ENCODE measurements at places on chromosomes 16 and 17. TPM values are rescaled to one million over a fixed set of nuclear protein-coding genes. Genes with fewer than 3 reads are reported as not detected.

DNA sequence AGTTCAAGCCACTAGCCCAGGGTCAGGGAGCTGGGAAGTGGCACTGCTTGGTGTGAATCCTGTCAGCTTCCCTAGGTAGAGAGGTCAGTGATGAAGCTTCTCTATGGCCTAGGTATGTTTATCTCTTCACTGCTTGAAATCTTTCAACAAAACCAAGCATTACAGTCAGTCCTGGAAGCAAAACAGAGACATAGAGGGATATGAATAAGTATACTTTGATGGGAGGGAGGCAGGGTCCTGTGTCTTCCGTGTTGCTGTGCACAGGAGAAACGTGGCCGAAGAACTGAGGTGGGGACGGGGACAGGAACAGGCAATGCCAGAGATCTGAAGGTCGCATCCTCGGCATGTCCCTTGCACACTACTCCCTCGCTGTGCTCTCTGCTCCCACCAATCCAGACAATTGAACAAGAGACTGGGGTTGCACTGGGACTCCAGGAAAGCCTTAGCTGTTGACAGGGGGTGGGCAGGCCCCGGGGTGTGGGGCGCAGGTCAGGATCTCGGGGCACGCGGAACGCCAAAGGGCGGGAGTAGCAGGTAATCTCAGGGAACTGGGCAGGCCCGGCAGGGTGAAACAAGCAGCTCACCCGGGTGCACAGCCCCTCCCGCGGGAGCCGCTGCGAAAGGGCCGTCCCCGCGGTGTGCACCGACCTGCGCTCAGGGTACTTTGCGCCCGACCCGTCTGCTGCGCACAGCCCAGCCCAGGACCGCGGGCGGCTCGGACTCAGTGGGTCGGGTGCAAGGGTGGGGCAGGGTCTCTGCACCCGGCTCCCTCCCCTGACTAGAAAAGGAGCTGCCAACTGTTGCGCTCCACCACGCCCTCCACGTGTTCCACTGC, at the start of gene MT1H:
Gene MT1H (plus strand): TSS at position 810 of the 835 bp plus-strand sequence. CDS start 71 bp downstream, outside the sequence.
- DNase-seq: no peak

GRCh38 chr16:85321509-85322271, 209.4 kb upstream of the CIBAR2 start:
- DNase-seq: peak; percentile 58

DNA sequence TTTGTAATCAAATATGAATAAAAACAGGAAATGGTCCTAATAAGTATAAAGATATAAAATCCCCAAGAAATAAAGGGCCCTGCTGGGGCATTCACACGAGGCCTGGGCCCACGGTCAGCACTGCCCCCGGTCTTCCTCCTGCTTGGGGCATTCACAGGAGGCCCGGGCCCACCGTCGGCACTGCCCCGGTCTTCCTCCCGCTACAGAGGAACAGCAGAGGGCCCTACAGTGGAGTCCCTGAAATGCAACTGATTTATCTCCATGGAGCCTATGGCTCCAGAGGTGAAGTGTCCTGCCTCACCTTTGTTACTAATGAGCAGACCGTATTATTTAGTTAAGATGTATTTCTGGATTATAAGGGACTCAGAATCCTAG, 46.5 kb downstream of the MAP1LC3B start:
- DNase-seq: no peak

DNA sequence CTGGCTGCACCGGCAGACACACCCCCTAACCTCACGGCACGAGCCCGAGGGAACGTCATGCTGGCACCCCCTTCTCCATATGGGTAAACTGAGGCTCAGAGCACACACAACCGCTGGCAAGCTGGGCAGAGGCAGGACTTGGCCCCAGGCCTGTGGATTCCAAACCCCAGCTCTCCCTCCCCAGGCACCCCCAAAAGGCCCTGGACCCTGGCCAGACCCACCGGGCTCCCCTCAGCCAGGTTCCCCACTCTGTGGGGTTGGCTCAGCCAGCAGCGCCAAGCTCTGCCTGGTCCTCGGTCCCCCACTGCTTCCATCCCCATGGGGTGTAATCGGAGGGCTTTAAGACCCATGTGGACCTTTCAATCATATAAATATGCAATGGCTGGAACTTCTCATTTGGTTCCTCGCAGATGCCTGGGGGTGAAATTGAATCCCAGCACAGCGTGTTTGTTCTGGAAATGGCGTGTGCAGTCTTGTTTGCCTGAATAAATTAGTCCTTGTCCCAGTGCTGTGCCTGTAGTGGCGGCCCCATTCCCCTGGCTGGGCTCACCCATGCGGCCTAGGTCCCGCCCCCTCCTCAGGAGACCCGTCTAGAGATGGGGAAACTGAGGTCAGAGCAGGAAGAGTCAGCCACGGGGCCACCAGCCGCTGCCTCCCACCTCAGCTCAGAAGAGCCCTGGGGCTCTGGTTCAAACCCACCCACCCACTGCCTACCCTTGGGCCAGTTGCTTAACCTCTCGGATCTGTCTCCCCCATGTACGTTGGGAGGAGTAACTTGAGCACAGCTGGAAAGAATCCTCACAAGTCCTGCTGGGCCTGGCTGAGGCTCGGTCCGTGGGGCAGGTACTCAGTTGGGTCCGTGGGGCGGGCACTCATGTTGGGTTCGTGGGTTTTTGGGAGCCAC, 57.3 kb downstream of the ZFPM1 start:
- DNase-seq: no peak

DNA sequence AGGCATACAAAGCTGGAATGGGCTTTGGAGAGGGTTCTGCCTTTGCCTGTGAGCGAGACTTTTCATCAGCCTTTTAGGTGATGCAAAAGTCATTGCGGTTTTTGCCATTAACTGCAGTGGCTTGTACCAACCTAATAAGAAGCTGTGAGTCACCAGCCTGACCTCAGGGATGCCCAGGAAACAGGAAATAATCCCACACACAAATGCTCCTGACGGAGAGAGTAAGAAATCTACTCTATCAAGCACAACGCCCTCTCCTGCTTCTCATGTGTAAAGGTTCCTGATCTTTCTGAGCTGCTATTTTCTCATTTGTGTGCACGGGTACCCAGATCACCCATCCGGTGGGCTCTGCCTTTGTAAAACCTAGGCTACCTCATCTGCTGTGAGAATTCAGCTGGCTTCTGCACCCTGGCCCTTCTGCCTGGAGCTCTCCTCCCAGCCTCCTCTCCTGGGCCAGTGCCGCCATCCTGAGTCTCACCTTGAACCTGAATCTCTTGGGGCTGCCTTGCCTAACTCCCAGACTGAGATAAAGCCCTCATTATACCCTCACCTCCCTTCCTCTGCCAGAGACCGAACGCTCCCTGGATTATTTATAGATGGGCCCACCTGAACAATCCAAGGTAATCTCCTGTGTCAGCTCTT, 299.7 kb downstream of the C16orf95 start:
- DNase-seq: no peak

DNA sequence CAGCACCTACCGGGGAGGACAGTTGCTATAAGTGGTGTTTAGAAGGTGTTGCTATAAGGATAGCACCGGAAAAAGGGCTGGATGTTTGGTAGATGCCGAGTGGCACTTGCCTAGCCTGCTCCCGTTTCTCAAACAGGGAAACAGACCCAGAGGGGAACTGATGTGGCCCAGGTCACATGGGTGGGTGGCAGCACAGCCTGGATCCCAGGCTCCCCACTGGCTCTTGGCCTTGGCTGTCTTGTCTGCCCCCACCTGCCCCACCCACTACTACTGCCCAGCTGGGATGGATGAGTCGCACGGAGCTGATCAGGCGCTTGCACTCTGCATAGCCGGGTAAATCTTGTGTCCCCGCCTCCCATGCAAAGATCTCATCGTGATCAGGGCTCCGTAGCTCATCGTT, 7.2 kb downstream of the SMTNL2 start:
- no peak for DNase-seq

- no peak for DNase-seq
These were observed 450.7 kb upstream of the CCL2 start for GRCh38 chr17:33804401-33804800.

DNA sequence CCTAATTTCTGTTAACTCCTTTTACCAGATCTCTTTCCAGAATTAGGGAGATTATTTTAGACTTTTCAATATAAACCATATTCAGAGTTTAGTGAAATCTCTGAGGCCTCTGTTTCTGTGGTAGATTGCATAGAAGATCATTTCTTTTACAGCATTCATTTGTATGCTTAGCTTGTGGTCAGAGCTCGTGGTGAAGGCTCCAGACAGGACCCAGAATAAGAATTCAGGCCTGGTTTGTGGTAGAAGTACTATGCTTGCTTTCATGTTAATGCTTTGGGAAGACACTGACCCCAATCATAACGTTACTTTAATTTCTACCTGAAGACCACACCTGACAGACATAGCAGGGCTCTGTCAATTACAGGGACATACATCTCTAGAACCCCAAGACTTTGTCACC, 258.1 kb downstream of the FTO start:
- DNase-seq: no peak

GRCh38 chr17:77331301-77331864, 190.6 kb downstream of the SEC14L1 start:
- DNase-seq: peak; percentile 79

DNA sequence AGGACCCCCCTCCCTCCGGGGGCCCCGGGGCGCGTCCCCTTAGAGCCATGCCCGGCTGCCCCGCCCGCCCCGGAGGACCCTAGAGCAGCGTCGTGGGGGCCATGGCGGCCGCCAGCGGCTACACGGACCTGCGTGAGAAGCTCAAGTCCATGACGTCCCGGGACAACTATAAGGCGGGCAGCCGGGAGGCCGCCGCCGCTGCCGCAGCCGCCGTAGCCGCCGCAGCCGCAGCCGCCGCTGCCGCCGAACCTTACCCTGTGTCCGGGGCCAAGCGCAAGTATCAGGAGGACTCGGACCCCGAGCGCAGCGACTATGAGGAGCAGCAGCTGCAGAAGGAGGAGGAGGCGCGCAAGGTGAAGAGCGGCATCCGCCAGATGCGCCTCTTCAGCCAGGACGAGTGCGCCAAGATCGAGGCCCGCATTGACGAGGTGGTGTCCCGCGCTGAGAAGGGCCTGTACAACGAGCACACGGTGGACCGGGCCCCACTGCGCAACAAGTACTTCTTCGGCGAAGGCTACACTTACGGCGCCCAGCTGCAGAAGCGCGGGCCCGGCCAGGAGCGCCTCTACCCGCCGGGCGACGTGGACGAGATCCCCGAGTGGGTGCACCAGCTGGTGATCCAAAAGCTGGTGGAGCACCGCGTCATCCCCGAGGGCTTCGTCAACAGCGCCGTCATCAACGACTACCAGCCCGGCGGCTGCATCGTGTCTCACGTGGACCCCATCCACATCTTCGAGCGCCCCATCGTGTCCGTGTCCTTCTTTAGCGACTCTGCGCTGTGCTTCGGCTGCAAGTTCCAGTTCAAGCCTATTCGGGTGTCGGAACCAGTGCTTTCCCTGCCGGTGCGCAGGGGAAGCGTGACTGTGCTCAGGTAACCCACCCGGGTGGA, 759 bp downstream of the ALKBH5 start:
- no peak for DNase-seq

DNA sequence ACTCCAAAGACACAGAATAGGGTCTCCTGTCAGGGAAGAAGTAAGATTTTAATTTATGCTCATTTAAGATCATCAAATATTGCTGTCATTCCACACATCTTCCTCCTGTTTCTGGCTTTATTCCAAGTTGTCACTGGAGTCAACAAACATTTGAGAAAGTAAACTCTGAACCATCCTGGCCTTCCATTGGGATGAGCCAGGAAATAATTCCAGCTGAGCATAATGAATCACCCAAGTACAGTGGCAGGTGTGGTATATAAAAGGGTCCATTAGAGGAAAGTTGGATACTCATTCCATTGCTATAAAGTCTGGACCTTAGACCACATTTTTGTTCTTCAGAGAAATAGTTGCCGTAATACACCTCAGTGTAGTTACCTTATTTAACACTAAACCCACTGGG, 246.1 kb downstream of the SLC39A11 start:
- no peak for DNase-seq

- DNase-seq: peak; percentile 24
These were observed 214.2 kb downstream of the STX8 start for GRCh38 chr17:9361188-9361955.

DNA sequence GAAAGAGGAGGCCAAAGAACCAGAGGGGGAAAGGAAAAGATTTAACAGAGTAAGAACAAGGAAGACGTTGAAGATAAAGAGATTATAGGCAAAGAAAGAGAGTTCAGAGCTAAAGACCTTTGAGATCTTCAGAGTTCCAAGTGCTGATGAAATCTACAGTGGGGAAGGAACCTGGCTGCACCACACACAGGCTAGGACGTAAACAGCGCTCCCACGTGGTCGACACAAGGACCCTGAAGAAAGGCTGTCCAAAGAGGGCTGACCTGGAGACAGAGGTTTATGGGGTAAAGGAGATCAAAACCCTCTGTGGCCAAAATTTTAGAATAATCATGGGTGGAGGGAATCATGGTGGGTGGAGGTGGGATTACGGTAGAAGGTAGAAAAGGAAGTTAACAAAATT, 121.6 kb downstream of the PMP22 start:
- no peak for DNase-seq

GRCh38 chr17:36127199-36127893, 23.7 kb downstream of the CCL4 start:
- no peak for DNase-seq

DNA sequence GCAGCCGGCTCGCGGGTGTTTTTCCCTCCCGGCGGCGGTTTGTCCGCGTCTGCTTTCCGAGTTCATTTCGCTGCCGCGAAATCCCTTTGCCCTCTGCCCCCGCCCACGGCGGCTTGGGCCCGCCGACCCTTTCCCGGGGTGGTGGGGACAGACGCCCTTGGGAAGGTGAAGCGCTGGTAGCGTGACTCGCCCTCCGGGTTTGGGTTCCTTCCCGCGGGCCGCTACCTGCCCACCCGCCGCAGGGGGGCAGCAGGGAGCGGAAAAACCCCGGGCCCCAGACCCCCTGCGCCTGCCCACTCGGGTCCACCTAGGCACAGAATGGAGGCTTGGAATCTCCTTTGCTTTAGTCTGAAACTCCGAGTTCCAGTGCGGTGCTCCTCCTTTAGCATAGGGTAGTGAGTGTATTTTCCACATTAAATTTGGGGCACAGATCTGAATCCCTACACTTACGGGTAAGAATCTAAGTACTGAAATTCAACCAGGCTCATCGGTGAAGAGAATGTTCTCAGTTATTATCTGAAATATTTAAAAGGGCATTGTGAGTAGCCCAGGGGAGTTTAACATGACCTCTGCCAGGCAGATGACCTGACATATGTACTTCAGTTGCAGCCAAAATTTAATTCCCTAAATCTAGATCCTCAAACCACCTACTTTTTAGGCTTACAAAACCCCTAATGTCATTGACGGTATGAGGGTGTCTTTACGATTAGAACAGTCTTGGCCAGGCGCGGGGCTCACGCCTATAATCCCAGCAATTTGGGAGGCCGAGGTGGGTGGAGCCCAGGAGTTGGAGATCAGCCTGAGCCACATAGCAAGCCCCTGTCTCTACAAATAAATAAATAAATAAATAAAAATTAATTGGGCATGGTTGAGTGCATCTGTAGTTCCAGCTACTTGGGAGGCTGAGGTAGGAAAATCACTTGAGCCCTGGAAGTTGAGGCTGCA, 1.0 kb downstream of the NME2 start:
- no peak for DNase-seq

GRCh38 chr17:74608511-74608910, 15.0 kb downstream of the CD300E start:
- DNase-seq: no peak

NPIPB12 gene
- total RNA-seq: 28.1 TPM

ZNF652 gene
- 27.5 TPM for total RNA-seq

KRTAP2-4 gene
- total RNA-seq: 3.3 TPM

SPNS1 gene
- total RNA-seq: 16.5 TPM

SHPK gene
- 10.9 TPM for total RNA-seq

CCDC40 gene
- total RNA-seq: 3.3 TPM

ACSM2A gene
- 0.10 TPM for total RNA-seq

ADPRM gene
- total RNA-seq: 16.3 TPM

ZNF423 gene
- 8.0 TPM for total RNA-seq

SLC6A2 gene
- total RNA-seq: 4.1 TPM

FBXW10 gene
- total RNA-seq: 0.49 TPM

IGSF6 gene
- total RNA-seq: 4.9 TPM

SPATA22 gene
- total RNA-seq: 0.39 TPM

ALDH3A1 gene
- total RNA-seq: 2.0 TPM

Data from skin of body (tissue), 3 donors.